Activated naive CD4-positive, alpha-beta T cell treated with anti-CD3 and anti-CD28 coated beads, Interleukin-2, amount 10 ng/mL, durations not matched to agents 5 hours and 36 hours (primary cell): ENCODE measurements at places on chromosomes 16 and 17. TPM values are rescaled to one million over a fixed set of nuclear protein-coding genes. Genes with fewer than 3 reads are reported as not detected.

Gene CCL23
- total RNA-seq: not detected

Gene C16orf90
- not detected for total RNA-seq

Gene KCNH4
- total RNA-seq: 0.10 TPM

Gene APOH
- total RNA-seq: not detected

Gene MYH11
- not detected for total RNA-seq

Gene SAT2
- 32.7 TPM for total RNA-seq

Gene WSCD1
- total RNA-seq: 0.10 TPM

Gene PIK3R6
- total RNA-seq: 6.1 TPM

Gene CDH8
- not detected for total RNA-seq

Gene ZNF207
- 252 TPM for total RNA-seq

Gene PARN
- 35.0 TPM for total RNA-seq

Gene TBC1D3C
- total RNA-seq: not detected

Gene PDE6G
- 67.0 TPM for total RNA-seq

Gene CTRB1
- not detected for total RNA-seq
